CD4-positive, alpha-beta T cell treated with Interleukin-17A for 1 hour (primary cell): ENCODE measurements at places on chromosomes 4 and X.
A peak's percentile ranks its signal among the peaks of the same experiment; 100 is the strongest.

GRCh38 chrX:84224741-84225140 lies 36.7 kb upstream of the RPS6KA6 start:
- no peak for DNase-seq

GRCh38 chrX:119503484-119503861 lies 35.2 kb downstream of the SLC25A5 start:
- DNase-seq, result no peak

DNA sequence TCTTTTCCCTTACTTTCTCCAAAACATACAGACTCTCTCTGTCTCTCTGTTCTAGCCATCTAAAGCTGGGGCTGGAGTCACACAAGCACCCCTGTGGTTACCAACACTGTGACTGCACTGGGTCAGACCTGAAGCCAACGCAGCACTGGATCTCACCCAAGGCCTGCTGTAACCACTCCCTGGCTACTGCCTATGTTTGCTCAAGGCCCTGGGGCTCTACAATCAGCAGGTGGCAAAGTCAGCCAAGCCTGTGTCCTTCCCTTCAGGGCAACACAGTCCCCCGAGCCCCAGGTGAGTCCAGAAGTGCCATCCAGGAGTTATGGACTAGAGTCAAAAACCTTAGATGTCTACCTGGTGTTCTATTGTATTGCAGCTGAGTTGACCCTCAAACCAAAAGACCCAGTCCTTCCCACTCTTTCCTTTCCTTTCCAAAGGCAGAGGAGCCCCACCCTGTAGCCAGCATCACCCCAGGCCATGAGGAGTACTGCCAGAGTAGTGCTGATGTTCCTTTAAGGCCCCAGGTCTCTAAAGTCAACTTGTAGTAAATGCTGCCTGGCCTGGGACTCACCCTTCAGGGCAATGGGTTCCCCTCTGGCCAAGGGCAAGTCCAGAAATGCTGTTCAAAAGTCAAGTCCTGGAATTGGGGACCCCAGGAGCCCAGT lies 58.8 kb upstream of the RAP2C start:
- DNase-seq, result no peak

- no peak for DNase-seq
These were observed 104.4 kb upstream of the MYOZ2 start for GRCh38 chr4:119031218-119031617.

DNA sequence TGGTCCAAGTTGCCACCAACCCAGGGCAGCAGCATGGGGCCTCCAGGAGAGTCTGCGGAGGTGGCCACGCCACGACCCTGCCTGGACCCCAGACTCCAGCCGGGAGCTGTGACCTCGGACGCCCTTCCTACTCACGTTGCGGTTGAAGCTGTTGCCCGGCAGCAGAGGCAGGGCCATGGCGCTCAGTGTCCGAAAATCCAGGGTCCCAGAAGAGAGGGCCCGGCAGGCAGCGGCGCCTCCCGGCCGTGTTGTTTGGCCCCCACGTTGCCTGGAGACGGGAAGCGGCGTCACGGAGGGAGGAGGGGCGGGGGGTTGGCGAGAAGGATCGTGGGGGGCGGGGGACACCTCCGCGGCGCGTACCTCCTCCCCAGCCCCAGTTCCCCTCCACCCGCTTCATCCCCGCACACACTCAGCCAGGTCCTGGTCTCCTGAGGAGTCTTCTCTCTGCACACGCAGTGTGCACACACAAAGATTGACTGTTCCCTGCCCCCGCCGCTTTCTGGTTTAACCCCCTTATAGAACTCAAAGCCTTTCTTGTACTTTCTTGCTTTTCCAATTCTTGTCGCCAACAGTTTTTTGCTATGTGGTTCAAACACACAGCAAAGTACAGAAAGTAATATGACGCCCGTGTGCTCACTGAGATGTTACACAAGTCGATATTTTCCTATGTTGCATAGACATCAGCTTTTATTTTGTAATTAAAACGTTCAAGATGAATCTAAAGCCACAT lies at the start of gene EFHC2:
TSS of gene EFHC2 (minus strand) at position 261 of the 730 bp plus-strand sequence. CDS start at position 177, 84 bp downstream.
- DNase-seq, result peak; percentile 83

GRCh38 chrX:23031600-23031999 lies 31.8 kb downstream of the DDX53 start:
- DNase-seq, result no peak

GRCh38 chrX:115968436-115969252 lies 201.9 kb upstream of the AGTR2 start:
- no peak for DNase-seq

DNA sequence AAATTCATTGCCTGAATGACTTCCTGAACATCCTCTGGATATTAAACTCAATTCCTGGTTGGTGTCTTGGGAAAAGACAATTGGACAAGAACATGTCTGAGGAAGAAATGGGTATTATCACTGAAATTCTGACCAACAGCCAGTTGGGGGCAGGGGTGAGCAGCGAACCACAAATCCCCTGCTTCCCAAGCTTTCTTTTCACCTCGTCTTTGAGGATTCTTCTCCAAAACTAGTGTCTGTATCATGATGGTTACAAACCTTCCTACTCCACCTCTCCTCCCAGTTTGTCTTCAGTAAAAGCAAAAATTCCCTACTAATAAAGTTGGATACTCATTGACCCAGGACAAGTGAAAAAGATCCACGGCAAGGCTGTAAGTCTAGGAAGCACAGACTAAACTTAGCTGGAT lies 48.3 kb upstream of the WDR1 start:
- no peak for DNase-seq

- no peak for DNase-seq
These were observed 142.4 kb downstream of the ANXA5 start for GRCh38 chr4:121554382-121554781.

GRCh38 chr4:11402192-11402591 lies 26.5 kb downstream of the HS3ST1 start:
- DNase-seq, result no peak

GRCh38 chr4:6076391-6076790 lies 58.2 kb upstream of the C4orf50 start:
- peak; percentile 10 for DNase-seq

GRCh38 chr4:78166622-78167021 lies 109.5 kb downstream of the FRAS1 start:
- no peak for DNase-seq

GRCh38 chr4:24979554-24979953 lies 51.2 kb downstream of the LGI2 start:
- DNase-seq, result peak; percentile 3

- DNase-seq, result no peak
These were observed 16.0 kb upstream of the RAP1GDS1 start for GRCh38 chr4:98245226-98245625.

DNA sequence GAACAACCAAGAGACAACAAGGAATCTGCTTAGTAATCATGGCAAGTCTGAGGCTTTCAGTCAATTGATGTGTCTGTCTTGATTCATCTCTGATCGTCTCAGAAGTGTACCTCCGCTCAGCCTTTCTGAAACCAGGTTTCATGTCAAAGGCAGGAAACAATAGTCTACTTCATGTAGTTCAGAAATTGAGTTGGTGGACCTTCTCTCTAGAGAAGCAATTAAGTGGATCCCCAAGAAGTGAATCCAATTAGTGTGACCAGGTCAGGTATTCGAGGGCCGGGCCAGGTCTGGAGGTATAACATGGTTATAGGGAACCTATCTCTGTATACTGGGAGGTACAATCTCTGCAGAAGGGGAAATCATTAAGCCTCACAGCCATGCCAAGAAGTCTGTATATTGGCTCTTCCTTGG lies 32.0 kb downstream of the DAPP1 start:
- peak; percentile 16 for DNase-seq

DNA sequence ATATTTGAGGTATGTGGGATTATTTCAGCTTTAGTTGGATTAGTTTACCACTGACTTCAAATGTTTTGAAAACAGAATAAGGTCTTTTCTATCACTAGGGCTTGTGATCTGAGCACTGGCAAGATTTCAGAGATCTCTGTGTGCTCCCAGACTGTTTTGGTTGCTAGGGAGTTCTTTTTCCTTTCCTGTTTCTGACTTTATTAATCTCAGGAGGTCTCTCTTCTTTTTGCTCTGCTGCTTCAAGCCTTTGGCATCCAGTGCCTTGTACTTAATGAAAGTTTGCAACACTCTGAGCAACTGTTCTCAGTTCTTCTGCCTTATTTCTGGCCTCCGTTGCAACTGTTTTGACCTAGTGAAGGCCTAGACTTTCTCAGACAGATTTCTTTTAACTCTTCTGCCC lies 32.1 kb upstream of the PAQR3 start:
- no peak for DNase-seq

DNA sequence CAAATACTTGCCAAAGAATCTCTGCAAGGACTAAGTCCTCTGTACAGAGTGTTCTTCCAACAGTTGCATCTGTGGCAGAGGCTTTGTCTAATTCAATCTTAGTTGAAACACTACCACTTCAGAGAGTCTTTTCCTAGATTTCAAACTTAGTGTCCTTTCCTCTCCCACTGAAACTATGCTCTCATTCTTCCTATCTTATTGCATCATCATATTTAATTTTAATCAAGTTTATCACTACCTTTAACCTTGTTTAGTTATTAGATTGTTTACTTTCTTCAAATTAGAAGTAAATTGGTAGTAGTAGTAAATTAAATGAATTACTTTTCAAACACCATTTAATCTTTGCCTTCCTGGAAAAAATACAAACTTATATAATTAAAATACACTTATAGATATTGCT lies 1082.3 kb upstream of the PABPC4L start:
- DNase-seq, result no peak

GRCh38 chrX:23953908-23954269 lies 46.1 kb downstream of the CXorf58 start:
- DNase-seq, result peak; percentile 21

DNA sequence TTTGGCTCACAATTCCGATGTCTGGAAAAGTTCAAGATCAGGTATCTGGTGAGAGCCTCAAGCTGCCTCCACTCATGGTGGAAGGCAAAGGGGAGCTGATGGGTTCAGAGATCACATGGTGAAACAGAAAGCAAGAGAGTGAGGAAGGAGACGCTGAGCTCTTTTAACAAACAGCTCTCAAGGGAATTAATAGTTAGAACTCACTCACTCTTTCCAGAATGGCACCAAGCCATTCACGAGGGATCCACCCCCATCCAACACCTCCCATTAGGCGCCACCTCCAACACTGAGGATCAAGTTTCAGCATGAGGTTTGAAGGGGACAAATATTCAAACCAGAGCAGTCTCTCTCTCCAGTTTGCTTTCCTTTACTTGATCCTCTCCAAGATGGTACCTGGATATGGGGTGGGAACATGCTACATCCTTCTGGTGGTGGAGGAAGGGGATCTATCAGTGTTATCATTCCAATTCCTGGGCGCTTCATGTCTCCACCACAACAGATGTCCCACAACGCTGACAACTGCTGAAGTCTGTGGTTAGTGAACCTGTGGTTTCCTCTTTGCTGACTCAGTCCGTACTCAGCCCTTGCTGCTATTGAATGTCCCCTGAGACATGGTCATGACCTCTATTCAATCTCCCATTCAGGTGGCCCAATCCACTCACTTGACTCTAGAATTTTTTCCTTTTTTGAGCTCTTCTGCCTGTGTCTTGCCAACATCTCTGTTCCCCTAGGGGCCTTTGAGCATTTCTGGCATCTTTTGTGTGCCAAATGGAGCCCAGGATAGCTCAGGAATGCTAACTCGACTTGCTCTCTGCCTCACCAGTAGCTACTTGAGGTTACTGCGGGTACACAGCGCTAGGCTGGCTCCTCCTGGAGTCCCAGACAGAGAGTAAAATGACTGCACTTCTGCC lies 395.2 kb downstream of the MID1IP1 start:
- DNase-seq, result peak; percentile 57

GRCh38 chr4:10173037-10173753 lies 56.6 kb upstream of the WDR1 start:
- no peak for DNase-seq

DNA sequence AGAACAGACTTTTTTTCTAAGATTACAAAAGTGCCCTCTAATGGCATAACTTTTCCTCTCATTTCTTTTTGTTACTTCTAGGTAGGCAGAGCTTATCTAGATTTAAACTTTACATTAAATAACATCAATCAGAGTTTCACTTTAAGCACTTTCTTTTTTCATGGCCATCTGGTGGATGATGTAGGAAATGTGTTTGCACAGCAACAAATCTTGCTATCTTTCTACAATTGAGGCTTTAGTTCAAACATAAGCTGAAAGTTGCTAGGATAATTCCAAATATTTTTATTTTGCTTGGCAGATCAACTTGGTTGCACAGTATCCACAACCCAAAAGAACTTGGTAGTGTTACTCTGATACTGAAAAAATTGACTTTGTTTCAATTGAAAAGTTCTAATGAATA lies 22.0 kb downstream of the NDNF start:
- no peak for DNase-seq

- peak; percentile 18 for DNase-seq
These were observed 959 bp upstream of the REST start for GRCh38 chr4:56906489-56907393.

- peak; percentile 64 for DNase-seq
These were observed 103.6 kb upstream of the BCOR start for GRCh38 chrX:40201329-40201885.

- DNase-seq, result no peak
These were observed 1.0 kb upstream of the STARD8 start for GRCh38 chrX:68646421-68646820.

GRCh38 chr4:41318839-41319530 lies 62.3 kb downstream of the UCHL1 start:
- no peak for DNase-seq

GRCh38 chr4:184596617-184597185 lies 52.5 kb downstream of the CASP3 start:
- DNase-seq, result no peak

GRCh38 chrX:126551725-126552312 lies 795 bp downstream of the DCAF12L1 start:
- DNase-seq, result no peak

- no peak for DNase-seq
These were observed 33.4 kb downstream of the TBL1X start for GRCh38 chrX:9498236-9498635.

DNA sequence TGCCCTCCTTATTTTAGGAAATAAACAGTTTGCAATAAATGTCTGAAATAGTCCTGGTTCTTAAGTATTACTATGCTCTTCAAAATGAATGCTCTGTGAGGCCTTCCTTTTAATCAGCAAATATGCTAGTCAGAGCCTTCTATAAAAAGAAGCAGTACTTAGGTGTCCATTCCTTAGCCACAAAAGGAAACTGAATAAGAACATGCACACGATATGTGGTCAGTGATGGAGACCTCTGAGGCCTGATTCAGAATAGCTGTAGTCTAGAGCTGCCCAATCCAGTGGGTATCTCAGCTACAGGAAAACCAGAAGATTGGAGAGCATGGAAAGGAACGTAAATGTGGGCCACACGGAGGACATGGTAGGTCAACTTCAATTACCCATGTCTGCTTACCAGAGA lies 141.8 kb downstream of the RASL11B start:
- no peak for DNase-seq

- peak; percentile 31 for DNase-seq
These were observed 126.5 kb downstream of the ADGRA3 start for GRCh38 chr4:22389240-22389870.

GRCh38 chr4:164467493-164467892 lies 286.4 kb upstream of the SMIM31 start:
- no peak for DNase-seq

- no peak for DNase-seq
These were observed 4.3 kb downstream of the CLGN start for GRCh38 chr4:140423106-140423505.

DNA sequence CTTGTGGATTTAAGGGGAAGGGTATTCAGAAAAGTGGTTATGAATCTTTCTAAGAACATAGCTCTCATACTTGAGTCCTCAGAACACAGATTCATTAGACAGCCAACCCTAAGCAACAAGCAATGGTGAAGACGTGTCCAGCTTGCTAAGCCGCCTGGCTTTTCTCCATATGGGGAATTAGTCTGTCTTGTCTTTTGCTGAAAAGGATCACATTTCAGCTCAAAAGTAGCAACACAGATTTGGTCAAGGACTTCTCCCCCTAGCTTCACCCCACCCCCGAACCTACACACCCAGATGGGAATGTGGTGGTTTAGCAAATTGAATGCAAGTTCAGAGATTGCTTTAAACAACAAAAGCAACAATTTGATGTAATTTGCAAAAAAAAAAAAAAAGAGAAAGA lies 103.3 kb upstream of the RASGEF1B start:
- no peak for DNase-seq
